ENCODE measurements at places on chromosomes 3 and 15.

DNA sequence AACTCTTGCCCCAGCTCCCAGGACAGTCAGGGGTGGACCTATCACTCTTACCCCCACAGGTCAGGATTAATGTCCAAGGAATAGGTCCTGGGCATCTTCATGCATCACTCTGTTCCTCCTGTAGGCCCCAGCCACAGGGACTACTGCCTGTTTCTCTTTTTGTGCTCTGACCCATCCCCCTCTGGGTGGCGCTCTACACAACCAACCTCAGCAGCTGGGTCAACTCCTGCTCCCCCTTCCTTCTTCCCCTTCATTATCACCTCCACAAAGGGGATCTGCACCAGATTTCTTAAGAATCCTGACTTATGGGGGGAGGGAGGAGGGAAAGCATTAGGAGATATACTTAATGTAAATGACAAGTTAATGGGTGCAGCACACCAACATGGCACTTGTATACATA lies 12.2 kb upstream of the TRANK1 start:
- DNase-seq = no peak

DNA sequence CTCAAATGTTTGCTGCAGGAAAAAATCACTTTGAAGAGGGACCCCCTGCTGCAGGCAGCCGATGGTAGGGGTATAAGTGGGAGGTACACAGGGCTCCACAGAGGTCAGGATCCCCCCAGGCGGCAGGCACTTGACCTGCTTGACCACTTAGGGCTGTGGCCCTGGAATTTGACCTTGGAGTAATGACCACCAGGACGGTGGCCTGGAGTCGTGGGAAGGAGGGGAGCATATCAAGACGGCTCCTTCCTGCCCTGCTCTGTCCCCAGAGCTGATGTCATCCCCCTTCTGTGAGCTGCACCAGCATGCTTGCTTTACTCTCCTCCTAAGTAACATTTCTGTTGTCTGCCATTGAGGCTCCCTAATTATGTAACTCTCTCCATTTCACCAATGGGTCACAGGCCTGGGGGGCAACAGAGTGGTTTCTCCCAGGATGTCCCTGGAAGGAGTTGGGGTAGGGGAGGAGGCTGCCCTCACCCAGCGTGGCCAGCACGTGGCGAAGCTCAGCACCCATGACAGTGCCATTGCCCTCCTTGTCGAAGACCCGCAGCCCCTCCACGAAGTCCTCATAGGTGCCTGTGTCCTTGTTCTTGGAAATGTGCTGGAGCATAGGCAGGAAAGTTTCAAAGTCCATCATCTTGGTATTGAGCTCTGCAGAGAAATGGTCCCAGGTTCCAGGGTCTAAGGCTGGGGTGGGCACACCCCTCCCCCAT lies 4.1 kb downstream of the MYL3 start:
- no peak for DNase-seq

DNA sequence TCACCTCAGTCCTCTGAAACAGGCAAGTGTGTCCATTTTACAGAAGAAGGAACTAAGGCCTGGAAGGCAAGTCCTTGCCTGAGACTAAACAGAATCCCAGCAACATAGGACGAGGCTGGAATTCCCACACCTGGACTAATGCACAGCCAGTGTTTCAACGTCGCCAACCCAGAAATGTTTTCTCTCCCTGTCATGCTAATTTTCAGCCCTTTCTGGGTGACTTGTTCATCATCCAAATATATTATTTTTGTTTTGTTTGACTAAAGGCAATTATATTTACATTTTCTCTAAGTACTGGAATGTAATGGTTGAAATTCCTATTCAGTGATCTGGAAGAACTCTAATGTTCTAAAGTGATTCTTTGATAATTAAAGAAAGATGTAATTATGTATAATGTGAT lies 51.8 kb downstream of the BTD start:
- no peak for DNase-seq

DNA sequence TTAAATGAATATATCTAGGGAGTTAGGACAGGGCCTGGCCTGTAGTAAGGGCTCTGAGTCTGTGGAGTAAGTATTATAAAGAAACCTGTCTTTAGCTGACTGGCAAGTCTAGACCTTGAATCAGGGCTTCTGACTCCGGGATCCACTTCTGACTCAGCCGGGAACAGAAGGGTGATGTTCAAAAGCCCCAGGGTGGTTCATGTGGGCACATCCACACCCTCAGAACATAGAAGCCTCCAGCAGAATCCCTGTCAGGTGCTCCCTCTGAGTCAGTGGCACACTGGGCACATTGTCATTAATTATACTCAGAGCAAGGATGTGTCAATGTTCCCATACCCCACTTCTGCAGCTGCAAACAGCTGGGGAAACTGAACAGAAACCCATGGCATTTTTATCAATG lies 26.7 kb upstream of the SNRK start:
- DNase-seq = no peak

DNA sequence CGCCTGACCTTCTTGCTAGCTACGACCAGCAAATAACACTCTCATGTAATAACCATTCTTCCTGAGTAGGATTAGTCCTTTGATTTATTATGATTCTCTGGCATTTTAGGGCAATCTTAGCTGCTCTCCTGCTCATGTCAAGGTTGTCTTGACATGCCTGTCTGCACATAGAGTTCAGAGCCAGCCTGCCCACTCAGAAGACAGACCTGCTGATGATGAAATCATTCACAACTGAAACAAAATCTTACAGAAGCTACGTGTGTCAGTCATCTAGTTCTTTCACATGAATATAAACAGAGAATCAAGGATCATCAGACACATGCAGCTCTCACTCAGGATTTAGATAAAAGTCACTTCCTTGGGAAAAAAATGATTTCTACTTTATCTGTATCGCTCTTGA lies 173.6 kb upstream of the LYSMD4 start:
- DNase-seq = no peak

- no peak for DNase-seq
These were observed 1051.8 kb upstream of the CFAP20DC start for GRCh38 chr3:60101621-60102020.

DNA sequence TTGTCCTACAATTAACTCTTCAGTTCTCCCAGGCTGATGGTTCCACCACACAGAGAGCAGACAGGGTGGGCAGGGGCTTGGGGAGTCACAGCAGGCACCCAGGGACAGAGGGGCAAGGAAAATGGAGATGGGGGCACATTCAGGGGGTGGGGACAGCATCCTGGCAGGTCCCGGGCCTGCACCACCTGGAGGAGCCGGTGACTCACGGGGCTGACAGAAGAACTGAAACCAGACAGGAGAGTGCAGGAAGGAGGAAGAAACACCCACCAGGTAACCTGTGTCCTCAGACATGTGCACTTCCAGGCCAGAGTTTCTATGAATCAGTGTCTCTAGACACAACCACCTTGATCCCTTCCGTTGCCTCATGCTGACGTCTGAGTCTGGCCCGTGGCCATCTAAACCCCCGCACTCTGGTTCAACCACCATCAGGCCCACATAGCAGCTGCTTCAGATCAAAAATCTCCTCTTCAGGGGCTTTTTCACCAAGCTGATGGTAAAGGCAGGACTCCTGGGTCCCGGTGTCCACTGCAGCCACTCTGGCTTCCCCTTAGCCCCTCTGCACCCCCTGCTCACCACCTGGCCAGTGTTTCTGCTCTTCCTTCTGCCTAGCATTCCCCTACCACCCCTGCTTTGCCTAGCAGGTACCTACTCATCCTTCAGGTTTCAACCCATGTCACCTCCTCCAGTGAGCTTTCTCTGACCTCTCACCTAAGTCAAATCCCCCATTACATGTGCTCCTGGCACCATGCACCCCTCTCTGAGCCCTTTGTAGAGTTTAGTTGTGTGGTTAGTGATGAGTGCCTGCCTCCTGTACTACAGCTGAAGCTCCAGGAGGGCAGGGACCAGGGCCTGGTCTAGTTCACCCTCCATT lies 16.5 kb upstream of the CYP11A1 start:
- DNase-seq = peak; percentile 90

GRCh38 chr15:81068516-81068915 lies 65.6 kb upstream of the CFAP161 start:
- no peak for DNase-seq

GRCh38 chr3:150631515-150632221 lies 28.5 kb downstream of the SELENOT start:
- DNase-seq = no peak

DNA sequence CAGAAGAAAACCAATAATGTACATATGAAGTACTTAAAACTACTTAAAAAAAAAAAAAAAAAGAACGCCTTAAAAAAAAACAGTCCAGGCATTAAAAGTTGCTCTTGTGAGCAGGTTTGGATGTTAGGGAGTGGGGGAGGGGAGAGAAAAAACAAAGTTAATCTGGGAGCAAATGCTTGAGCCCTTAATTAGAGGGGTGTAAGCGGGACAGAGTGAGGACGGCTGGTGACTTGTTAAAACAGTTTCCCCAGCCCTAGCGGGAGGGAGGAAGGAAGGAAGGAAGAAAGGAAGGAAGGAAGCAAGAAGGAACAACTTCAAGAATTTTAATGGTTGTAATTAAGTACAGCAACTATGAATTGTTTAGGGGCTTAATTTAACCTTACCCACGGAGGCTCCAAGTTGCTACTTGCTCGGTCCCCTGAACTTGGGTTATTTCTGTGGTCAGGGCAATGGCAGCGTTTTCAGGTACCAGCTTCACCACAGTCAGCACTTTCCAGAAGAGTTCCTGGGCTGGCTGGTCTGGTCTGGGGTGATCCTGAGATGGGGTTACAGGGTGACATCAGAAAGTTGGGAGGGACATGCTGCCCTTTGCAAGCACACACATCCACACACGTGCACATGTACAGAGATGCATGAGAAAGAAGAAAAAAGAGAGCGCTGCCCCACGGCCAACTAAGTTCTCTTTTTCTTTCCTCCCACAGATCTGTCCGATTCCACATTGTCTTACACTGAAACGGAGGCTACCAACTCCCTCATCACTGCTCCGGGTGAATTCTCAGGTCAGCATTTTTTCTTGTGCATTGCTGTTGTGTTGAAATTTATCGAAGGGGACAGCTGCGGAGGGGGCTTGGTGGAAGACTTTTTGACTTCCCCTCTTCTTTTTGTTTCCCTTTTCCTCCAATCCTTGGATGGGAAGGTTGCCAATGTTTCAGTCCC lies 14.0 kb downstream of the SMAD6 start:
- no peak for DNase-seq

- DNase-seq = no peak
These were observed 45.5 kb downstream of the ZIC4 start for GRCh38 chr3:147360646-147361453.

- DNase-seq = no peak
These were observed 42.0 kb upstream of the SACM1L start for GRCh38 chr3:45647148-45647619.

DNA sequence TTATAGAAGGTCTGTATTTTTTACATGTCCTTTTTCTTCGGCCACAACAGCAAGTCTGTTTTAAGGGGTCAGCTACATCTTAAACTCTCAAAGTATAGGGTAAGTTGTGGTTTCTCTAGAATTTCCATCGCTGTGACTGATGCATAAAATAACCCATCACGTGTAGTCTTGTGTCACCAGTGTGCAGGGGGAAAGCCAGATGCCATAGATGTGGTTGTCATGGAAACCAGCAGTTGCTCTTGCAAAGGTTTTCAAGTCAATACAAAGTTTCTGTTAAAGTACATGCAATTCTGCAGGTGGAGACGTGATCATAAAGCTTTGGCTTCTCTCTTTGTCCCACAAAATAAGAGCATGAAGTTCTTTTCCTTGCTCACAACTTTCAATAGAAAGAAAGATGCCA lies 210.3 kb upstream of the ONECUT1 start:
- no peak for DNase-seq

GRCh38 chr3:169203631-169204550 lies 459.6 kb downstream of the MECOM start:
- DNase-seq = no peak

GRCh38 chr3:186496016-186496415 lies 48.2 kb downstream of the CRYGS start:
- DNase-seq = no peak

DNA sequence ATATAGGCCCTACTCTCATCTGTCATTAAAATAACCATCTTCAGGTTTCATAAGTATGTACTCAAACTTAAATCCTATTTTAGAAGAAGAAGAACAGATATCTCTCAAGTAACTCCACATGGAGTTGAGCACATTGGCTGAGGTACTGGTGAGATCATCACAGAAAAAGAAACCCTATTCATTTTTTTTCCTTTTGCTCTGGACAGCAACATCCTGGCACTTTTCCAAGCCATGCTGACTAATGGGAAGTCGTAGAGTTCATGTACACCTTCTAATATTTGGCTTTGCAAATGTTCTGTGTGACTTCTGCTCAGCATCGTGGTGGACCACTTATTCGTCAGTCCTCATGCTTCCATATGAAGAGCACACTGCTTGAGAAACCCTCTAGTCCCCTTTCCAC lies 336.0 kb upstream of the KCNH8 start:
- no peak for DNase-seq

GRCh38 chr3:94937980-94938379 lies 875.1 kb downstream of the NSUN3 start:
- DNase-seq = no peak

DNA sequence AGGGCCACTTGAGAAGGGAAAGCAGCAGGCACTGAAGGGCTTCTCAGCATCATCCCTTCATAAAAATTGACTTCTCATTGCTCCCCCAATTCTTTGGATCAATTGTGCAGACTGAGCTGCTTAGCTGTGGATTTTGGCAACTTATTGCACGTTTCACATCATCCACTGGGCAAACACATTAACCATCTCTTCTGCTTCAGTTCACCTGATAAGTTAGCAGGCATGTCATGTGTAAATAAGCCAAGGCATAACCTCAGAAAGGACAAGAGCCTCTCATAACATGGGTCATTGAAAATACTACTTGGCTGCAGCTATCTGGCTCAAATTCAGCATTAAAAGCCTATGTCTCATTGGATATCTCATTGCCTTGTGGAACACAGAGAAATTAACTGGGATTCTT lies 366.5 kb downstream of the LRRC3B start:
- DNase-seq = no peak

- DNase-seq = no peak
These were observed 46.9 kb upstream of the NEDD4 start for GRCh38 chr15:56040081-56041035.

DNA sequence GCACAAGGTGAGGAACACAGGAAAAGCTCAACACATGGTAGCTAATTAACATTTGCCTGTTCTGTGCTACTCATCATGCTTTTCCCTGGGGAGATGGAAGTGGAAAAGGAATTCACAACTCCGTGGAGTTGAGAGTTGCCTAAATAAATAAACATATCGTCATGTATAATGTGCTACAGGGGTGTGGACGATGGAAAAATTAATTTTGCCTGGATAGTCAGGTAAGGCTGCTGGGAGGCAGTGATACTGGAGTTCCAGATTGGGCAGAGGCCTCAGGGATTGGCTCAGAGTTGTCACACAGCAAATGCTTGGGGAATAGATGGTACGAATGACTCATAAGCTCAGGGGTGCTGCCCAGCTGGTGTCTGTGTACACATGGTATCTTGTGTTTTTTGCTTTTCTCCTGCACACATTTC lies 3.1 kb upstream of the ABHD6 start:
- DNase-seq = no peak

DNA sequence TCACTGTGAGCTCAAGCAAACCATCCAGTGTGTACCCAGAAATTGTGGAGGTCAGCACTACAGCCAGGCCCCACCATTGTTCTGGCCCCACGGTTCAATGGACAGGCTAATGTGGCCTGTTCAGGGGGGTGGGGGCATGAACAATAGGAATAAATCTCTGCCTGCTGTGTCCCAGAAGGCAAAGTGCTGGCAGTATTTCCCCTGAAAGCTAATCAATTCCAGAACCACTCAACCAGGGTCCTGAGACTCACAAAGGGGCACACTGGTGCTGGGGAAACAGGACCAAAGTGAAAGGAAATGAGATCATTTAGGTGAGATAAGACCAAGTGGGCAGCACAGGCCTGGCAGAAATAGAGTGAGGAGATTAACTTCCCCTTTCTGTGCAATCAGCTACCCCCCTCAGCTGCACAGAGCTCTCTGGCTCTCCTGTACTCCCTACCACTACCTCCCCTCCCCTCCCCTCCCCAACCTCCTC lies 11.5 kb downstream of the CRYGS start:
- DNase-seq = peak; percentile 56

- no peak for DNase-seq
These were observed 617.5 kb upstream of the NECTIN3 start for GRCh38 chr3:110454066-110454465.

Data from stimulated activated naive B cell treated with anti-CD40 and anti-IgM and Interleukin-4, amounts not matched to agents 10 μg/mL and 1 μg/mL and 100 μg/mL, for 72 hours (primary cell).